NCI-H1092 (cell line): ENCODE measurements at places on chromosomes 6 and 20.

DNA sequence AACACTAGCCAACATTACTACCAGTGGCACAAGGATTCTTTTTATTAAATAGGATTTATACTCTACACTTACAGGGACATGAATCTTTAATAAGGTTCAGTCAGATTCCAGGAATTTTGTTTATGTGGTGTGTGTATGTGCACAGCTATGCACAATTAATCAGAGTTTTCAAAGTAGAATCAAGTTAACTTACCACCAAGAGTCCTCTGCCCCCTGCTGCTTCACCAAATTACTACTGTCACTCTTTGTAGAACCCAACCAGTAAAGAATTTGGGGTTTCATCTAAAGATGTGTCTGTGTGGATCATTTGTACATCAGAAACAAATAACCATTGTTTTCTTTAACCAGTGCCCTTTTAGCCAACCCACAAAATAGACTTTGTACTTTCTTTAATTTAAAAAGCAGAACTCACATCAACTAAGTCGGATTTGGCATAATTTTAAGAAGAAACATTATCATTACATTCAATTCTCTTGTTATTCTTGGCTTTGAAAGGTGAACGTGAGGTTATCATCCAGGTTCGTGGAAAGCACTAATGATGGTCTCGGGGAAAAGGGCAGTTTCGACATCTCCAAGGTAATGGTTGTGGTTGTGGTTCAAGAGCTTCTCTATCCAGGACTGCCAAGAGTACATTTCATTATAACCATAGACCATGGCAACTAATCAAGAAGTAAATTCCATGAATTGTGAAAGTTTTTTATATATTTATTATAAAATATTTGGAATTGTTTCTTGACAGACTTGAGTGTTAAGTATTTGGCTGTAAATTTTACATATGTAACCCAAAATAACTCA lies 514.3 kb upstream of the ID4 start:
- no peak for DNase-seq

DNA sequence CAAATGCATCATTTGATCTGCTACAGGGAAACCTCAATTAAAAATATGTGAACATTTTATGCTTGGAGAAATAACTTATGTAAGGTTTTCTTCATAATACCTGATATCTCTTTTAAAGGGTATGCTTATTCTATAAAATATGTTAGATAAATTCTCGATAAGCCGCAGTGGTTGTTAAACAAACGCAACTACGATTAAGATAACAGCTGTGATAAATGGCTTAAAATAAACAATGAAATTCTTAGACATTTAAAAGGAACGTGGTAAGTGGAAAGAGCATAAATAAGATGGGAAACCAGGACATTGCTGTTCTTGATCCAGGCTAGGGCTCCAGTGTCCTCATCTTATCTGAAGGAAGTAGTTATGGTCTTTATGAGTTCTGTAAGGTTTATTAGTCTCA lies 415.9 kb downstream of the CD83 start:
- no peak for DNase-seq

- no peak for DNase-seq
Measured at GRCh38 chr20:33010133-33010504, 2.6 kb downstream of the BPIFB2 start.

DNA sequence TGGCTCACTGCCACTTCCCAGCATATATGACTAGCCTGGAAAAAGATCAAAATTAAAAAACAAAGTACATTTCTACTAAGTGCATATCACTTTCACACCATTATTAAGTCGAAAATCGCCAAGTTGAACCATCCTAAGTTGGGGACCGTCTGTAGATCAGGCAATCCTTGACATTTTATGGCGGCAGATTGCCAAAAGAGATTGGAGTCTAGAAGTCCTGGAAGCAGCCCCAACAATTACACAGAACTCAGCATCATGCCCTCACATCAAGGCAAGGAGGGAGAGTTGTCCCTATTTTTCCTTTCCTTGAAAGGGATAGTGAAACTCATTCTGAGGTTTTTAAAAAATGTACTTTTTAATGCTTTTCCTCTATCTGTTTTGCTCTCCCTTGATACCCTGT lies 30.7 kb downstream of the SLC22A3 start:
- no peak for DNase-seq

DNA sequence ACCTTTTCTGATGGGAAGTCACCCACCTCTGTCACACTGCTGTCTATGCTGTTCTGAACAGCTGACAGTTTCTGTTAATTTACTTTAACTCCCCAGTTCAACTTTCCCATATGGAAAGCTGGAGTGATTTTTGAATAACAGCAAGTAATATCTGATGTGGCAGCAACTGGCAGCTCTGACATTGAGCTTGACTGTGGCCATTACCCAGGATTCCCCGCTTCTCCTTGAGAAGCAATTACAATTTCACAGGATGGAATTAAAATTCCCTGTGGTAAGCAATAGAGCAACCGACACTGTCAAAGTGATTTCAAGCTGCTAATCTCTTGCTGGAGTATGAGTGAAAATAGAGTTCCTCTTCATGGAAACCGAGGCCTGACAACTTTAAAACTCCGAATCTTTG lies 348.1 kb upstream of the SOX4 start:
- DNase-seq: no peak

DNA sequence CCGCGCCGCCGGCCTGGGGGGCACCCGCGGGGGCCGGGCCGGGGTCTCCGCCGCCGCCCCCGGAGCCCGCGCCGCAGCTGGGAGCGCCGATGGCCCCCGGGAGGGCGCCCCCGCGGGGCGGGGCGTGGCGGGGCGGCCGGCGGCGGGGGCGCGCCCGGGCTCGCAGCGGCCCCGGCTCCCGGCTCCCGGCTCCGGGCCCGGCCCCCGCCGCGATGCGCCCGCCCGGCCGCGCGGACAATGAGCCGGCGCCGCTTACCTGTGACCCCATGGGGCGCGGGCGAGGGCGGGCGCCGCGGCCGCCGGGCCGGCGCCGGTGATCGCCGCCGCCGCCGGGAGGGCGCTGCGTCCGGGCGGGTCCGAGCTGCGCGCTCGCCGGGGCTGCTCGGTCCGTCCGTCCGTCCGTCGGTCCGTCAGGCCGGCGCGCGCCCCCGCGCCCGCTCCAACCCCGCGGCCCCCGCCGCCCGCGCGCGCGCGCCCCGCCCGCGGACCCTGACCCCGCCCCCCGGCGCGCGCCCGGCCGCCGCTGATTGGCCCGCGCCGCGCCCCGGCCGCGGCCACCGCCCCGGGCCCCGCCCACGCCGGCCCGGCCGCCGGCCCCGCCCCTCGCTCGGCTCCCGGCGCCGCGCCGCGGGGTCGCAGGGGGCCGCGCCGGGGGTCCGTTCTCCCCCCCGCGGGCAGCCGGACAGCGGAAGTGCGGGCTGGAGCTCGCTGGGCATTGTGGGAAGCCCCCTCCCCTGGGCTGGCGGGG lies at the start of gene ZBTB46:
Gene ZBTB46 (minus strand): TSS at position 424 of the 748 bp plus-strand sequence. CDS start 40,507 bp downstream, outside the sequence.
- no peak for DNase-seq

DNA sequence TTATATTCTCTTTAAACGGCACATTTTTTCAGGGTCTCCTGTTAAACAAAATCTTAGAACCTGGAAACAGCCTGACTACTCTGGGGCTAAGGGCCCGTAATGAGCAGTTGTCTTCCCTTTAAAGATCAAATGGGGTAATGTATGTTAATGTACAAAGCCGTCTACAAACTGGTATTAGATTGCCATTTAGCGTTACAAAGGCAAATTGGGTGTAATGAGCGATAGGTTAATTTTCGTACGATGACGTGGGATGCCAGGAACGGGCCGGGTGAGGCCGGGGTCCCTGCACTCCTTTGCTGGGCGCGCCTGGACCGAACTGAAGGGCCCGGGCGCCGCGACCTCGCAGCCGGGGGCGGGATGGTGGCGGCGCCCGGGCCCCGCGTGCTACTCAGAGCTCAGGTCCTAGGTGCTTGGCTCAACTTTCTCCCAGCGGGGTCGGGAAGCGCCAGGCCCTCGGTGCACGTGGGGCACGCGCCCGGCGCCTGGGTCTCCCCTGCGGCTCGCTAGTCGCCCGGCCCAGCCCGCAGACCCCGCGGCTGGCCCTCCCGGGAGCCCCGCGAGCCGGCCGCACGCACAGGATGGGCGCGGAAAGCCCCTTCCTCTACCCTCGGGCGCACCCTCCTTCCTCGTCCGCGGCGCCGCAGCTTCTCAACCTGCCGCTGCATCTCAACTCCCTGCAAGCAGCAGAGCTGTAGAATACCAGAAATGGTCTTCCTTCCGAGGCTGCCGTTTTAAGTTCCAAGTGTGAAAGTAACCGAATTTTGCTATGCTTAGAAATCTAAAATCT lies 5.9 kb downstream of the NKX2-4 start:
- no peak for DNase-seq

GRCh38 chr20:32321390-32321789 lies 36.7 kb upstream of the ASXL1 start:
- DNase-seq: no peak

DNA sequence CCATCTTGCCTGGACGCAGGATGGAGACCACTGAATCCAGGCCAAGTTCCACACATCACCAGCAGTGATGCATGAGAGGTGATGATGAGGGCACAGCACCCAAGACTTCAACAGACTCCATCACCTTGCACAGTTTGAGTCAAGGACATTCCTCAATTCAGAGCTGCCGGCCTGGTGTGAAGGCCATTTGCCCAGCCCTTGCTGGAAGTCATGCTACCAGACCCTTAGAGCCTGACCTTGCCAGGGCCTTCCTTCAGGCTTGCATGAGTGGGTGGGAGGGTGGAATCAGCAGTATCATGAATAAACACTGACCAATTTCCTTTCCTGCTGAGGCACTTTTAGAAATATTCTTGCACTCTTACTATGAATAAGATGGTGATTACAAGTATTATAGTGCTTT lies 130.2 kb upstream of the SSTR4 start:
- DNase-seq: no peak

GRCh38 chr6:14771016-14771415 lies 474.9 kb upstream of the JARID2 start:
- DNase-seq: no peak

- DNase-seq: no peak
Measured at GRCh38 chr6:84013931-84014330, 19.6 kb upstream of the MRAP2 start.

DNA sequence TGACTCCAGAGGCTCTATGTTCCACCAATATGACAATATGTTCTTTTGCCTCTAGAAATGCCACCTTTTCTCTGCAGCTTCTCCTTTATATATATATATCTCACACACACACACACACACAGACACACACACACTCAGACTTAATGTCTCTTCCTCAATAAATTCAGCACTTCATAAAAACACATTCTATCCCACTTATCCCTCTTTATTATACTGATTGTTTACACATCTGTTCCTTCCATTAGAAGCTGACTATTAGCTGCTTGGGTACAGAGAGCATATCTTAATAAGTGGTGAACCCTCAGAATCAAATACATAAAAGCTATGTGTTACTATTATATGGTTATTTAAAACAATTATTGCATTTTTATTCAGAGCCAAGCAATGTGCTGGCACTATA lies 23.3 kb downstream of the NRSN1 start:
- DNase-seq: no peak

GRCh38 chr6:166916824-166917223 lies 39.5 kb downstream of the RNASET2 start:
- DNase-seq: no peak

DNA sequence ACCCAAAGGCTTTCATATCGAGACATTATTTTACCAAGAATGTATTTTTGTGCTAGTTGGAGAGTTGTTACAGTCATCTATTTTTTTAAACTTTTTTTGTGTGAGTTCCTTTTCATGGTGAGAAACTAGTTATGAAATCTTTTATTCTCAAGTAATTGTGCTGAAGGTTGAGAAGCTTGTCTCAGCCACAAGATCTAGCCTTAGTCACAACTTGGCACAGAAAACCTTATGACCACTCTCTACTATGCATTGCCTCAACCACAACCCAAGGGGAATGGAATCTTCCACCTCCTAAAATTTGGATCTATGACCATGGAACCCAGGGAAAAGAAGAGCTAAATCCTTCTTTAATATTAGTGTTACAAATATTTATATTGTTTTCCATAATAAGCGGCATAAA lies 58.5 kb downstream of the HS3ST5 start:
- DNase-seq: no peak

DNA sequence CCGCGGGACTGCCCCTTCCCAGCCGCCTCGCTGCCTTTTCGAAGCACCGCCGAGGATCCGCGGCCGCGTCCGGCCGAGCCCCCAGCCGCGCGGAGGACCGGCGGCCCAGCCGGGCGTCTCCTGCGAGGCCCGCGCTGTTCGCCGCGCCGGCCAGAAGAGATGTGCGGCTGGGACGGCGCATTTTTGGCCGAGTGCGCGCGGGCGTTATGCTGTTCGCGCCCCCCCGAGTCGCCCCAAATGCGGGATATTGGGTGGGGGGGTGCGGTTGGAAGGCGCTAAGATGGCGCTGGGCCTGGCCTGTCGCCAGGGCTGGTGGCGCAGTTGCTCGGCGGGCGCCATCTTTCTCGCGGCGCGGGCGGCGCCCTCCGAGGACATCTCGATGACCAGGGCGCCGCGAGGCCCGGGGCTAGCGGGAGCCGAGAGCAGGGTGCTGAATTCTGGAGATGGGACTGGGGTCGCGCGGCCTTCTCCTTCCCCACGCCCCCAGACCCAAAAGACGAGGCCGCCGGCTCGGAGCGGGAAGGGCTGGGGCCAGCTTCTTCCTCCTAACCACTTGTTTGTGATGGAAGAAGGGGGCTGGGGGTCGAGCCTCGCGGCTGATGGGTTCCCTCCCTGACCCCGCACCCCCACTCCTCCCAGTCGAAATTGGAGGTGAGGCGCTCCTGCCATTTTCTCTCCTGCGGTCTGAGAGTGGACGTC lies 1.5 kb downstream of the BICRAL start:
- DNase-seq: peak; percentile 50

- no peak for DNase-seq
Measured at GRCh38 chr20:53611449-53611894, 17.8 kb upstream of the ZNF217 start.

- no peak for DNase-seq
Measured at GRCh38 chr6:110950440-110950839, 8.1 kb upstream of the GTF3C6 start.

- no peak for DNase-seq
Measured at GRCh38 chr6:103177791-103178190, 1681.9 kb downstream of the HACE1 start.

- no peak for DNase-seq
Measured at GRCh38 chr20:15319439-15319838, 982.0 kb upstream of the FLRT3 start.
